ENCODE measurements at places on chromosomes 5 and 9.
A peak's percentile ranks its signal among the peaks of the same experiment; 100 is the strongest.

DNA sequence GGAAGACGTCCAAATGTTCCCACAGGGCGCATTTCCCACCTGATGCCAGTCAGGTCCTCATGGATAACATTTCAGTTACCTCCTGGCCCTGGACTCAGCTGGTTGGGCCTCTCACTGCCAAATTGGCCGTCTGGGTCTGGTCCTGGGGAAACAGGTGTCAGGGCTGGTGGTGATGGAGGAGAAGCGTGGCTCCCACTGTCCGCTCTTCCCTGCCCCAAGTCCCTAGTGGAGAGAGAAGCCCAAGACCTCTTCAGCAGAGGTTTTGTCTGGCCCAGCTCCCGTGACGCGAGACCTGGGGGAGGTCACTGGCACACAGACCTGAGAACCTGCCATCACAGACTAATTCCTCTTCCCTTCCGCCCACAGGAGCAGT lies 27.8 kb upstream of the PRDM12 start:
- DNase-seq: no peak

GRCh38 chr9:130448771-130449603 lies 4.2 kb downstream of the ASS1 start:
- no peak for DNase-seq

- peak; percentile 31 for DNase-seq
Observed at GRCh38 chr5:40428126-40428525, 251.6 kb upstream of the PTGER4 start.

DNA sequence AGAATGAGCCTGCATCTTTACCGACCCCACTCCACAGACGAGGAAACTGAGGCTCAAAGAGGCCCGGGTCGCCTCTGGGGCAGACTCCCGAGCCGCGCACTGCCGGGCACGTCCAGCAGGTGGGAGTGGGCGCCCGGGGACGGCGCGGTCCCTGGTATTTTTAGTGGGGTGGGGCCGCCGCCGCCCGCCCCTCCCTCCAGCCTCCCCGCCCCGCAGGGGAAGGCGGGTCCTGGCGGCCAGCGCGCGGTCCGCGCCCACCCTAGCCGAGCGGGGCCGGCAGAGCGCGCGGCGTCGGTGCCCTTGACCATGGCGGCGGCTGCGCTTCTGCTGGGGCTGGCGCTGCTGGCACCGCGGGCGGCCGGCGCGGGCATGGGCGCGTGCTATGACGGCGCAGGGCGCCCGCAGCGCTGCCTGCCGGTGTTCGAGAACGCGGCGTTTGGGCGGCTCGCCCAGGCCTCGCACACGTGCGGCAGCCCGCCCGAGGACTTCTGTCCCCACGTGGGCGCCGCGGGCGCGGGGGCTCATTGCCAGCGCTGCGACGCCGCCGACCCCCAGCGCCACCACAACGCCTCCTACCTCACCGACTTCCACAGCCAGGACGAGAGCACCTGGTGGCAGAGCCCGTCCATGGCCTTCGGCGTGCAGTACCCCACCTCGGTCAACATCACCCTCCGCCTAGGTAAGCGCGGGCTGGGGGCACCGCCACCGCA lies at the start of gene LAMC3:
Gene LAMC3, plus strand, starts transcription at position 266 of the 710 bp plus-strand sequence. Its CDS starts 41 bp downstream, at position 307.
- no peak for DNase-seq

DNA sequence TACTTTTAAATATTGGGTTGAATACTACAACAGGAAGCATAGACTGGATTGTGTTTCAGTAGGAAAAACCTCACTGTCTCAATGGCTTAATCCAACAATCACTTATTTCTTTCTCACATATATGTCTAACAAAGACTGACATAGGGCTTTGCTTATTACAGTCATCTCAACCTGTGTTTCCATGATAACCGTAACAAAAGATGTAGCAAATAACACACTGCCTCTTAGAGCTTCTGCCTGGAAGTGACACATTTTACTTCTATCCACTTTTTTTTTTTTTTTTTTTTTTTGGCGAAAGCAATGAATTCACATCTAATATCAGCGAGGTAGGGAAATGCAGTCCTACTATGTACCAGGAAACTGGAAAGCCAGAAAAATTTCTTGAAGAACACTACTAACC lies 204.9 kb upstream of the CDKN2B start:
- DNase-seq: no peak

GRCh38 chr5:81182396-81183390 lies 50.4 kb upstream of the CKMT2 start:
- DNase-seq: no peak

DNA sequence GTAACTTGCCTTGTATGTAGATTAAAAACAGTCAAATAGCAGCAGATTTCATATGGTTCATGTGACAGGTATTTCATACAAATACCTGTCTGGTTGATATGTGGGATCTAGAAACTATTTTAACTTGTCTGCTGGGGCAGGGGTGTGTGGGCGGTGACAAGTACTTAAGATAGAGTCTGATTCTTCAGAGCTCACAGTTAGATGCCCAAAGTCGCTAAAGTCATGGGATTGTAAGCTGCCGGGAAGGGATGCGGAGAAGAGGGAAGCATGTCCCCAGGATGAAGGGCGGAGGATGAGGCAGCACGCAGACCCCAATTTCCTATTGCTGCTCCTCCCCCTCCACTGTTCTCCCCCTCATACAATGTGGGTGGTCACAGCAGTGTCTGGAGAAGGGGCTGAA lies 13.3 kb downstream of the ANXA6 start:
- no peak for DNase-seq

DNA sequence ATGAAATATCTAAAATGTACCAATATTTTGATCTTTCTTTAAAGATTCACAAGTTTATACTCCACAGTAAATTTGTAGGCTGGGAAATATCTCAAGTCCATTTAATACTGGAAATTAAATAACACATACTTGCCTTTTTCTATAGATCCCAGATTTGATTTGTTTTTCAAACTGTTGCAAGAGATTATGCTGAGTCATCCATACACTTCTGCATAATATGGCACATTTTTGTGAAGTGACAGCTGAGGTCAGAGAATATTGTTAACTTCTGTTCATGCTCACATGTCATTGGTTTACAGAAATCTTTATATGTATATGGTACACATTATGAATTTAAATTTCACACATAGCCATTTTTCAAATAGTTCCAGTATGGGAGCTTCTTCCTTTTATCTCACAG lies 1066.3 kb upstream of the NUDT12 start:
- no peak for DNase-seq

- DNase-seq: no peak
Observed at GRCh38 chr5:153542536-153542935, 52.1 kb downstream of the GRIA1 start.

DNA sequence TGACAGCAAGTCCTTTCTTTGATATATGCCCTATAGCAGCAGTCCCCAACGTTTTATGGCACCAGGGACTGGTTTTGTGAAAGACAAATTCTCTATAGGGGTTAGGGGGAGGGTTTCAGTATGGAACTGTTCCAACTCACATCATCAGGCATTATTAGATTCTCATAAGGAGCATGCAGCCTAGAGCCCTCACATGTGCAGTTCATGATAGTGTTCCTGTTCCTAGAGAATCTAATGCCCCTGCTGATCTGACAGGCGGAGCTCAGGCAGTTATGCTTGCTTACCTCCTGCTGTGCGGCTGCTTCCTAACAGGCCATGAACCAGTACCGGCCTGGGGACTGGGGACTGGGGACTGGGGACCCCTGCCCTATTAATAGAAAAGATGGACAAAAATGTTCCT lies 2.7 kb upstream of the RAPGEF6 start:
- no peak for DNase-seq

DNA sequence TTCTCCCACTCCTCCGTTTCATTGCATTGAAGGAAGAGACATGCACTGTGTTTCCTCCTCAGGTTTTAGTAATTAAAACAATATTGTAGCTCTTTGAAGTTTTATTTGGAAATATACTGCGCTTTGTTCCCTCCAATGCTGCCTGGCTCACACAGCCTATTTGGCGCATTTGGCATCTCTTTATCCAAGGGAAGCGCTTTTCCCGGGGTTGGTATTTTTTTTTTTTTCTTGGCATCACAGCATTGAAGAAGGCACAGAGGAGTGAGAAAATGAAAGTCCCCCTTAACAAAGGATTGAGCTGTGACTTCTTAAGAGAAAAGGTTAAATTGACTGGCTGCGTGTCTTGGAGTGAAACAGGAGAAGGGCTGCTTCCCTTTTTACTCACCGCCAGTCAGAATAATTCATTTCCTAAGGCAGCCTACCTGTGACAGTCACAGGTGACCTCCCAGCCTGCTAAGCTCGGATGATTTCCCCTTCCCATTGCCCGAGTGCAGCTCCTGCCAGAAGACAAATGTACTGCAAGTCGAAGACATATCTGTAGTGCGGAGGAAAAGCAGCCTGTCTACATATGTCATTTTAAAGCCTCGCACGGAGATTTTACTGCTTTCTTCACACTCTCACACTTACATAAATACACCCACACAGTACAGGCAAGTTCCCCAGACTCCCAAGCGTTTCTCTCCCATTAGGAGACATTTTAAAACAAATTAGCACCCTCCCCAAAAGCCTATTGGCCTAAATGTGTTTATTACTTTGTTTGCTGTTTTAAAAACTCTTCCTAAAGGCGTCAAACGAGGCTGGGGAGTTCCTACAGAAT lies 665.5 kb upstream of the ZNF608 start:
- DNase-seq: no peak

DNA sequence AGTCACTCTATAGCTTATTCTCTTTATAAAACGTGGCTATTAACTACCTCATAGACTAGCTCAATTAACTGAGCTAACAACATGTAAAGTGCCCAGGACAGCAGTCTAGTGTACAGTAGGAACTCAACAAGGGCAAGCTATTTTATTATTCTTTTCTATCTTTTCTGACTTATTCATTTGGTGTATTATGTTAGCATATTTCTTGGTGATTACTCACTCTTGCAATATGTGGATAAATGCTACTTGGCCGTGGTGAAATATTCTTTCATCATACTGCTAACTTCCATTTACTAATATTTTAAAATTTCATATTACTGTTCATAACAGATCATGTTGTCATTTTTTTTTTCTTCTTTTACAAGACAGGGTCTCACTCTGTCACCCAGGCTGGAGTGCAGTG lies 4.9 kb downstream of the SLC25A51 start:
- DNase-seq: no peak

- DNase-seq: no peak
Observed at GRCh38 chr5:161446655-161447054, 99.9 kb downstream of the GABRB2 start.

DNA sequence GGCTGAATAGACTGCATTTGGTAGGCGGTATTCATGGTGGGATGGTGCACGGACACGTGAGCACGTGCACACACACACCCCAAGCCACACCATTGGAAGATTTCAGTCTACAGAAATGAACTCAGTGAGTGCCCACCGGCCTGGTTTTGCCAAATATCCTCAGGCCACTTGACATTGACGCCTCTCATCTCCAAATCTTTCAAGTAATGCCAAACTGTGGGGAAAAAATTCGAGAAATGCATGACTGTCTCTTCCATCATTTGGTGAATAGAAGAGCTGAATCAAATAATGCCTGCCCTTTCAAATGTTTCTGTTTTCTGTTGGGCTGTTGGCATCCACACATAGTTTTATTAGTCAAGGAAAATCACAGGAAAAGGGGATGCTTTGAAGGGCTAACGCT lies 182.3 kb upstream of the EFNA5 start:
- DNase-seq: no peak

- DNase-seq: peak; percentile 81
Observed at GRCh38 chr9:101458963-101459631, 23.5 kb upstream of the ALDOB start.

DNA sequence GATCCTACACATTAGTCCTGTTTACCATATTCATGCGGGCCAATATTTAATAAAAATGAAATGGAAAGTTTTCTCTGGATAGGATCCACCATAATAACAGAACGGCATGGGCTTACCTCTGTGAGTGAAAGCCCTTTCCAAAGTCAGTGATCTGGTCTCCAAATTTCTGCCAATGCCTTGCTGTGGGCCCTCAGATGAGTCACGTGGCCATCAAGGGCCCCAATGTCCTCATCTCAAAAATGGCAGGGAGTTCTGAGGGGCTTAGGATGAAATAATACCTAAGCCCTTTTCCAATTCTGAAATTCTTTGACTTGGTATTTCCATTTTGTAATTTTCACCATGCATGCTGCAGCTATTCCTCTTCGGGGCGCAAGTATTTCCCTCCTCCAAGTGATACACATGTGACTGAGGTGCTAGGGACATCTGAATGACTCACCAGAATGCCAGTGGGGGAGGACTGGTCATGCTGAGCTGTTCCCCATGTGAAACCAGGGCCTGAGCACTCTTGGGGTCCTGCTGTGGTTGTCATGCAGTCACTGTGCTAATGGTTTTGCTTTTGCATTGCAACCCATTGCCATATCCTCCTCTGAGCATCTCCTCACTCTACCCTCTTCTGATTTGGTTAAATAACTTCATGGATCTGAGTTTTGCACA lies 35.0 kb downstream of the ITK start:
- no peak for DNase-seq

DNA sequence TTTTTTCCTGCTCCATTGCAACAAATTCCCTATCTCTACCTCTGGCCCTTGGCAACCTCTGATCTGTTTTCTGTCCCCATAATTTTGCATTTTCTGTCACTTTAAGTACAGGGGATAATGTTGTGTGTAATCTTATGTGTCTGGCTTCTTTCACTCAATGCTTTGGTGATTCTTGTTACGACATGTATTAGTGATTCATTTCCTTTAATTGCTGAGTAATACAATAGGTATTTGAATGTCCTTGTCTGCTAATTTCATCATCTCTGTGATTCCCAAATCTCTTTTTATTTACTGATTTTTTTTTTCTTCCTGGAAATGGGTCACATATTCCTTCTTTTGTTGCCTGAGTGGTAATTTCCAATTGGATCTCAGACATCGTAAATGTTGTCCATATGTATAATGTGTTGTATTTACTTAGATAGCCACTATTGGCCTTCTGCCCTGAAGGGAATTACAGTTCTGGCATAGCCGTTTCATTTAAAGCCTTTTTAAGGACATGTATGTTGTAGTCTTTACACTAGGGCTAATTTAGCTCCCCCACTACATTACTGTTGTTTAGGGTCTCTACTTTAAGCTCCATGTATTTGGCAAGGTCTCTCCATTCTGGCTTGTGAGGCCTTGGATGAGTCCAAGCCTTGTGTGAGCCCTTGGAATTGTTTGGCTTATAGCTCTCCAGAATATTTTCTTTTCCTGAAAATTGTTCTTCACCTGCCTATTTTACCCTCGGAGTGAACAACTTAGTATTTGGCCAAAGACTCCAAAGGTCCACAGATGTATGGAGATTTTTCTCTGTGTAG lies 683.8 kb downstream of the LRRC70 start:
- DNase-seq: no peak

DNA sequence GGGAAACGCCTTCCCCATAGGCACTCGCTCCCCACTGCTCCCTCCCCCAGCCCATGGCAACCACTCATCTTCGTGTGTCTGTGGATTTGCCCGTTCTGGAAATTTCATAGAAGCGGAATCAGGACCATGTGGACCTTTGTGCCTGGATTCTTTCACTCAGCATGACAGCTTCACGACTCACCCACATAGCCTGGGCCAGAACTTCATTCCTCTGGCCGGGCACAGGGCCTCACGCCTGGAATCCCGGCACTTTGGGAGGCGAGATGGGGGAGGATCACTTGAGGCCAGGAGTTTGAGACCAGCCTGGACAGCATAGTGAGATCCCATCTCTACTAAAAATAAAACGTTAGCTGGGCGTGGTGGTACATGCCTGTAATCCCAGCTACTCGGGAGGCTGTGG lies 12.1 kb upstream of the DIPK1B start:
- no peak for DNase-seq
